ENCODE measurements at places on chromosomes 12 and 14.

GRCh38 chr12:12792421-12792820, 7.0 kb downstream of the APOLD1 start:
- no peak for DNase-seq

DNA sequence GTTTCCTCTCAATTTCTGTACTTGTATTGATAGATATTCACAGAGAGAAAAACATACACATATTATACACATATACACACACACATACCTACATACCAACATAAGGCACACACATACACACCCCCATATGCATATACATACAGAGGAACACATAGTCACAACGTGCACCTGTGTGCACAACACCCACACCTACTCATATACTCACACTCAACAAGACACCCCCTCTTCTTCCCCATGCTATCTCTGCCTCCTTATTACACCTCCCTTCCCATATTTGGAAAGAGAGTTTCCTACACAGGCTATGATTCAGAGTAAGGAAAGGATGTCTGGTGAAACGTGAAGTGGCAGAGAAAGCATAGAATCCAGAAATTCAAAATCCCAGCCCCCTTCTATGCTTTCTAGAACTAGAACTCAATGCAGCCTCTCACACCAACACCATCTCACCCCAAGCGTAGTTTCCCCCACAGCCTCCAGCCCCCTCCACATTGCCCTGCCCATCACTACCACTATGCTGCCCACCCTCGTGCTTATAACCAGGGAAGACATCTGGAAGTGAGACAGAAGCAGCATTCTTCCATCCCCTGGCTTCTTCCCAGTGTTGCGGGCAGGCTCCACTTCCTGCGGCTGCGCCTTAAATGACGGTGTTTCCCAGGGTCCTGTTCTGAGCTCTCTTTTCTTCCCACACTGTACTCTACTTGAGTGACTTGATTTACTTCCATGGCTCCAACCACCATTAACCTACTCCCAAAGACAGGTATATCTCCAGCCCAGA, 2.4 kb downstream of the RNASE8 start:
- no peak for DNase-seq

DNA sequence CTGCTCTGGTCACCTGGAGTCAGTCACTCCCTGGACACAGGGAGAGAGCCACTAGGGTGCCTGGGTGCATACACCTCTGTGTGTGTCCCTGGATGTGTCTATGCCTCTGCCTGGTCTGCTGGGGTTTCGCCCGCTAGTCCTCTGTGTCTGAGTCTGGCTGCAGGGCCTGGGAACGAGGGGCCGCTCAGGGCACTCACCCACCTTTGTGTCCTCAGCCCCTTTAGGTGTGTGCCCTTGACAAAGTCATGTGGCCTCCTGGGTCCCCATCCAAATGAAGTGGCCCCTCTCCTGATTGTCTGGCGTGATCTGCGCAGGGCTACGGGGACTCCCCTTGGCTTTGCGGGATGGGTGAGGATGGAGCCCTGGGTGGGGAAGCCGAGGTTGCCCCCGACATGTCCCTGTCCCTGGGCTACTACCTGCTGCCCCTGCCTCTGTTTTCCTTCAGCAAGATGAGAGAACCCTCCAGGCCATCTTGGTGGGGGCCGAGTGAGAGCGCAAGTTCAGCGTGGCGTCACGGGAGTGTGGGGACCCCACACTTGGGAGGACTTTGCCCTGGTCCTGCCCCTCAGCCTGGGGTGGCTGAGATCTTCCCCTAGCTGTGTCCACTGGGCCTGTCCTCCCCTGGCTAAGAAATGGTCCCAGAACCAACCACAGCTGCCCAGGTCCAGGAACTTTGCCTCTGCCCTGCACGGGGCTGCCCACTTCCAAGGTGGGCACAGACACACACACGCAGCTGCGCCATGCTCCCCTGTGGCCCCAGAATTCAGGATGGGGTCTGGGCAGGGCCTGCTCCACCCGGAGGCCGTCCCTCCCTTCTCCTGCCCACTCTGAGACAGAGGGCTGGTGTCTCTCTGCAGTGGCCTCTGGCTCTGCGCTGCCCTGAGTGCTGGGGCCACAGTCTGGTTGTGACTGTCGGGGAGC, 2.7 kb upstream of the AHNAK2 start:
- DNase-seq: peak; percentile 35

GRCh38 chr14:66240105-66240504, 246.1 kb upstream of the CCDC196 start:
- no peak for DNase-seq

- no peak for DNase-seq
These were observed 25.4 kb downstream of the CCDC85C start for GRCh38 chr14:99578541-99579101.

- DNase-seq: no peak
These were observed 49.2 kb upstream of the PNMA1 start for GRCh38 chr14:73763396-73763795.
